SK-N-DZ (cell line): ENCODE measurements at places on chromosomes 5 and 9.

GRCh38 chr5:113735751-113736150 is 222.3 kb downstream of the YTHDC2 start:
- no peak for DNase-seq

GRCh38 chr5:146342882-146343865 is 4.5 kb downstream of the POU4F3 start:
- DNase-seq: no peak

DNA sequence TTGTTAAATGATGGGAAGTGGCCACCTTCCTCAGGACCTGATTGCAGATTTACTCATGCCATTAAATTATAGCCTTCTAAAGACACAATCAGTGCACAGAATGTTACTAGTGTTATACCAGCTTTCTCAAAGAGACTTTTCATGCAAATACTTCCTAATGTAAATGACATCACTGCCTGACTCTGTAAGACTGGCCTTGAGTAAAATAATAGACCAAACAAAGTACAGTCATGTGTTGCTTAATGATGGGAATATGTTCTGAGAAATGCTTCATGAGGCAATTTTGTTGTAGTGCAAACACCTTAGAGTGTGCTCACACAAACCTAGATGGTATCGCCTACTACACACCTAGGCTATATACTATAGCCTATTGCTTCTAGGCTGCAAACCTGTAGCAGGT is 17.0 kb upstream of the C1QTNF3 start:
- DNase-seq: no peak

- DNase-seq: no peak
Observed at GRCh38 chr9:70044490-70045307, 1.1 kb downstream of the MAMDC2 start.

GRCh38 chr9:110545705-110546104 is 33.8 kb downstream of the SVEP1 start:
- DNase-seq: no peak

GRCh38 chr9:131840220-131840619 is 100.3 kb upstream of the RAPGEF1 start:
- no peak for DNase-seq
